ENCODE measurements at places on chromosomes 13 and 19.

DNA sequence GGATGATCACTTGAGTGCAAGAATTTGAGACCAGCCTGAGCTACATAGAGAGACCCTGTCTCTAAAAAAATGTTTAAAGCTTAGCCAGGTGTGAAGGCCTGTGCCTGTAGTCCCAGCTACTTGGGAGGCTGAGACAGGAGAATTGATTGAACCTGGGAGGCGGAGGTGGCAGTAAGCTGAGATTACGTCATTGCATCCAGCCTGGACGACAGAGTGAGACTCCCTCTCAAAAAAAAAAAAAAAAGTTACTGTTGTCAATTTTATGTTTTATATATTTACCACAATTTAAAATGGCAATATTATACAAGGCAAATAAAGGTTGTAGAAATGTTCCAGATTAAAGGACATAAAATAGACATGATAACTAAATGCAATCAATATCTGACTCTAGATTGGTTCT is 29.2 kb downstream of the WDR87 start:
- DNase-seq, result no peak

DNA sequence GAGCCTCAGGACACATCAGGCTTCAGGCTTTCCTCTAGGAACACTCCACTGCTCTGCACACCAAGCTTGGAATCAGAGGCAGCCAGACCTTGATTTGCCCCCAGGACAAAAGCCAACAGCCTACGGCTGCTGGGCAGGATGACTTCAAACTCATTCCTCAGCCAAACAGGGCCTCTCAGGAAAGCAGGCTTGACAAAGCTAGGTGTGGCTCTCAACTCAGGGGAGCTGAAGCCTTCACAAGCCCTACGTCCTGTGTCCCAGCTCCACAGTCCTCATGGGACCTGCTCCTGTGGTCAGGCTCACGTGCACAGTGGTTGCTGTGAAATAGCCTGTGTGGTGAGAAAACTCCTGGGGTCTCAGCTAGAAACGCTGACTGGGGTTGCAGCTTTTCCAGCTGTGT is 398.9 kb upstream of the ZNF507 start:
- no peak for DNase-seq

GRCh38 chr13:74052402-74052928 is 81.7 kb downstream of the KLF12 start:
- DNase-seq, result no peak

DNA sequence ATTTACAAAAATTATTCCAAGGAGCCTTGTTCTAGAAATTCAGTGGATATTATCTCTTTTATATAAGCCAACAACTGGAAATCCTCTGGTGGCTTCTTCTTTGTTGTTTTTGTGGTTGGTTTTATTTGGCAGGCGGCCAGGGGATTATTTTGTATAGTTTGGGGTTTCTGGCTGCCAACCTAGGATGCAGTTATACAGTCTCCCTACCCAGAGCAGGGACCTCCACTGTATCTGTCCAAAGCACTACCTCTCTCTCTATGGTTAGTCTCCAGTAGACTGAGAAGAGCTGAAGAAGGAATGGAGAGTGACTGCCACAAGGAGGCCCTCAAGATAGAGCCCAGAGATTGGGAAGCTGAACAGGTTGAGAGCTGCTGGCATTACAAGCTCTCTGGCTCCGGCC is 80.2 kb downstream of the ZAR1L start:
- no peak for DNase-seq

DNA sequence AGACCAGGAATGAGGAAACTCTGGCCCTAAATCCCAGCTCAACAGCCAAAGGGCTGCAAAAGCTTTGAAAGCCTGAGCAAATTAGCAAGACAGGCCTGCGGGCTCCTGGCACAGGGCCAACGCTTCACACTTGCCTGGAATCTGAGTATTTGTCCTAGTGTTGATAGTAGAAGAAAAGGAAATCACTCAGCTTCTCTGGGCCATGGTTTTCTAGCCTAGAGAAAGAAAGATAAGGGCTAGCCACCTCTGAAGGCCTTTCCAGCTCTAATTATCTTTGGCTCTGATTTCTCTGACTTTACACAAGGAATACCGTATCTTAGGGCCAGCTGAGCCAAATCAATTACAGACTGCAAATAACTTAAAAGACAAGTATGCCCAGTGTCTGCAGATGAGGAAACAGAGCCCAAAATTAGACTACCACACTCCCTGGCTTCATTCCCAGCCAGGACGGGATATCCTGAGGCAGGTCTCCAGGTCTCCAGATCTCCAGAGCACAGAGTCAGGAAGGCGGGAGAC is 69.6 kb downstream of the STK24 start:
- DNase-seq, result no peak

GRCh38 chr13:110413016-110413675 is 106.1 kb downstream of the COL4A2 start:
- no peak for DNase-seq

GRCh38 chr13:51912091-51912490 is 50.3 kb downstream of the CCDC70 start:
- no peak for DNase-seq

DNA sequence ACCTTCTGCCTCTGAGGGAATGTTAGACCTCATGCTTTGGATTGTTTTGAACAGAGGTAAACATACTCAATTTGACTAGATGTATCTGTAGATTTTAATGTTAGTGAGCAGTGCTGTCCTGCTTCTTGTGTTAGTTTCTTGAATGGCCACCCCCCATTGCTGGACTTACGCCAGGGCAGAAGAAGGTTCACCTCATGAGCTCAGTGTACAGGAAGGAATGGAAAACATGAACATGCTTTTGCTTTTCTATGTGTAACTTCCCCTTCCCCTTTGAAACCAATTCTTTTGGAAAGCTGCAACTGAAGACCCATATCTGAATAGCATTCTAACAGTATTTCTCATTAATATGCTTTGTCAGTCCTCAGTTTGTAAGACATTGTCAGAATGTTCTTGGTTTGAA is 32.3 kb downstream of the WASF3 start:
- no peak for DNase-seq

Measured in muscle of arm (tissue), 14 donors.